Naive thymus-derived CD4-positive, alpha-beta T cell (primary cell): ENCODE measurements at places on chromosomes 4 and X. TPM values are rescaled to one million over a fixed set of nuclear protein-coding genes. Genes with fewer than 3 reads are reported as not detected.

The CT45A2 gene
- polyA plus RNA-seq: not detected

The ARHGEF38 gene
- not detected for polyA plus RNA-seq

The CT45A5 gene
- polyA plus RNA-seq: not detected

The NDST4 gene
- not detected for polyA plus RNA-seq

The SMARCA1 gene
- polyA plus RNA-seq: 5.0 TPM

The RADX gene
- 3.1 TPM for polyA plus RNA-seq

The GK gene
- 5.7 TPM for polyA plus RNA-seq

The EREG gene
- polyA plus RNA-seq: not detected

The AIMP1 gene
- polyA plus RNA-seq: 59.0 TPM

The NKRF gene
- 5.2 TPM for polyA plus RNA-seq
